ENCODE measurements at places on chromosomes 16 and 17.

DNA sequence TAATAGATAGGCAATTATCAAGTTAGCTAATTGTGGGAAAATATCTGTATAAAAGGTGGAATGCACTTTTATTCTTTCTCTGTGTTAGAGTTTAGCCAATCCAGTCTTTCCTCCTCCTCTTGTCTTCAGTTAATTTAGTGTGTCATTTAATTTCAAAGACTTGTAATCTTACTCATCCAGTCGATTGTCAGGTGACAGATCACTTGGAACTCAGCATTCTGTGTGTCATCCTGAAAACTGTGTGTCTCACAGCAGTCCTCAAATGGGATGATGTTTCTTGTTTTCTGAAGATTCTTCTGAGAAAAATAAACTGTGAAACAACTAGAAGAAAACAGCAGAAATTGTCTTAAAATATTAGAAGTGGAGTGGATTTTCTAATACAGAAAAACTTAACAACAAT is 290 bp upstream of the KRTAP4-1 start:
- DNase-seq = no peak

GRCh38 chr17:33019161-33019890 is 27.7 kb downstream of the SPACA3 start:
- DNase-seq = no peak

DNA sequence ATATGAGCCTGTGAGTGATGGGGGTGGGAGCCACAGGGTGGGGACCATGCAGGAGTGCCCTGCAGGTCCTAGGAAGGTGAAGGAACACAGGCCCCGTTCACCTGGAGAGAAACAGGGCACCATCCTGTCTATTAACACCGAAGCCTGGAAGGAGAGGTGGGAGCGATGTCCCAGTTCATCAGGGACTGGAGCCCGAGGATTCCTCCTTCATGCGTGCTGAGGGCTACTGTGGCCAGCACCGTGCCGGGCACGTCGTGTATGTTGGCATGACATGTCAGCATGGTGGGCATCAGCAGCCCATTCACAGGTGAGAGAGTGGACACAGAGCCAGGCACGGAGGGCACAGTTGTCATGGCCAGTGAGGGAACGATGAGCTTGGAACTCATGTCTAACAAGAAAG is 1.4 kb downstream of the WFIKKN2 start:
- no peak for DNase-seq

DNA sequence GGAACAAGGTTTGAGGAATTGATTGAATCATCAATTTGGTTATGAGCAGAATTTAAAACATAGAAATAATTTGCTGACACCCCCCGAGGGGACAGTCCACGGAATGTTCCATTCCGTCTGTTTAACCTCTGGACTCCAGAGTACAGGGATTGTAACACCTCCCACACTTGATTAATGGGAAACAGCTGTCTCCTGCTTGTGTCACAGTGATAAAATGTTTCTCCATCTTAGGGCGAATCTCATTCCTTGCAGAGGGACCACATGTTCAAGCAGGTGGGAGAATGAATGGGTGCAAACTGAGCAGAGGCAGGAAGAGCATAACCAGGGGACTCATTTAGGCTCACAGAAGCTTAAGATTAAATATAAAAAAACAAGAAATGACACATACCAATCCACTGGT is 249.5 kb upstream of the RBFOX1 start:
- DNase-seq = no peak

DNA sequence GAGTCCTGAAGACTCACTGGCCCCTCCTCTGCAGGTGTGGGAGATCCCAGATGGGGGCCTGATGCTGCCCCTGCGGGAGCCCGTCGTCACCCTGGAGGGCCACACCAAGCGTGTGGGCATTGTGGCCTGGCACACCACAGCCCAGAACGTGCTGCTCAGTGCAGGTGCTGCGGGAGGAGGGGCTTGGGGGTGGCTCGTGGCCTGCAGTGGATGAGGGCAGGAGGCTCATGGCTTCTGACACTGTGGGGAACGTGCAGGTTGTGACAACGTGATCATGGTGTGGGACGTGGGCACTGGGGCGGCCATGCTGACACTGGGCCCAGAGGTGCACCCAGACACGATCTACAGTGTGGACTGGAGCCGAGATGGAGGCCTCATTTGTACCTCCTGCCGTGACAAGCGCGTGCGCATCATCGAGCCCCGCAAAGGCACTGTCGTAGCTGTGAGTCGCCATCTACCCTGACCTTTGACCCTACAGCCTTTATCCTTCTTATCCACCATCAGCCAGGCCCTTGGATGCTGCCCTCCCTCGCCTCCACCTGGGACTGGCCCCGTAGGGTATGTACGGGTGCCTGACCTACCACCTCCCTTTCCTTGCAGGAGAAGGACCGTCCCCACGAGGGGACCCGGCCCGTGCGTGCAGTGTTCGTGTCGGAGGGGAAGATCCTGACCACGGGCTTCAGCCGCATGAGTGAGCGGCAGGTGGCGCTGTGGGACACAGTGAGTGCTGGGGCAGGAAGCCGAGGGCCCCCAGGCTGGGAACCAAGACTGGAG is 3.6 kb downstream of the CORO1A start:
- DNase-seq = peak; percentile 17

GRCh38 chr17:8894673-8895578 is 27.5 kb upstream of the PIK3R6 start:
- DNase-seq = peak; percentile 60

GRCh38 chr16:88202207-88202745 is 180.5 kb upstream of the ZNF469 start:
- no peak for DNase-seq

DNA sequence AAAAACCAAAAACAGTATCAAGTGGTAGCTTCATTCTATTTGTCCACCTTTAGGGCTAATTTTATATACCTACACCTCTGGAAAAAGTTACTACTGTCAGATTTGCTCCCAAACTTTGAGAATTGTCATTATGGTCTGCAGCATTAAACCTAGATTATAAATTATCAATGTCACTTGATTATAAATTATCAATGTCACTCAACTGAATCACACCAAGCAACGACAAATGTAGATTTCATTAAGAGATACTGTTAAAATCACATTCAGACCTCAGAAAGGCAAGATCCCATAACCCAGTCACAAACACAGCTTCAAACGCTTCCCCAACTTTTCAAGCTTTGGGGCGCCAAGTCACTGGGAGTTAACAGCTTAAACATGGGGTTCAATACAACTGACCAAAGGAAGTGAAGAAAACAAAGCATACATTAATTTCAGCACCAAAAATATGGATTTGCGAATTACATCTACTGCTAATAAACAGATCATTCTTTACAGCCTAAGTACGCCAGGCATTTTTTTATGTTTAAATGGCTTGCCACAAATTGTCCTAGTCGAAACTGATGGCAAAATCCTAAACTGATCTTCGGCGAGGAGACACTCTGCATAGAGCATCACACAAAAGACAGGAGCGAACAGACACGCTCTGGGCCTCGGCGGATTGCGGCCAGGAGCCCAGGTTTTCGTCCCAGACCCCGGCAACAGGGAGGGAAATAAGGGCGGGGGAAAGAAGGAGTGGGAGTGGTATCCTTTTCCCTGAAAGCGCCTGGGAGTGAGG is 981 bp downstream of the GLG1 start:
- no peak for DNase-seq

DNA sequence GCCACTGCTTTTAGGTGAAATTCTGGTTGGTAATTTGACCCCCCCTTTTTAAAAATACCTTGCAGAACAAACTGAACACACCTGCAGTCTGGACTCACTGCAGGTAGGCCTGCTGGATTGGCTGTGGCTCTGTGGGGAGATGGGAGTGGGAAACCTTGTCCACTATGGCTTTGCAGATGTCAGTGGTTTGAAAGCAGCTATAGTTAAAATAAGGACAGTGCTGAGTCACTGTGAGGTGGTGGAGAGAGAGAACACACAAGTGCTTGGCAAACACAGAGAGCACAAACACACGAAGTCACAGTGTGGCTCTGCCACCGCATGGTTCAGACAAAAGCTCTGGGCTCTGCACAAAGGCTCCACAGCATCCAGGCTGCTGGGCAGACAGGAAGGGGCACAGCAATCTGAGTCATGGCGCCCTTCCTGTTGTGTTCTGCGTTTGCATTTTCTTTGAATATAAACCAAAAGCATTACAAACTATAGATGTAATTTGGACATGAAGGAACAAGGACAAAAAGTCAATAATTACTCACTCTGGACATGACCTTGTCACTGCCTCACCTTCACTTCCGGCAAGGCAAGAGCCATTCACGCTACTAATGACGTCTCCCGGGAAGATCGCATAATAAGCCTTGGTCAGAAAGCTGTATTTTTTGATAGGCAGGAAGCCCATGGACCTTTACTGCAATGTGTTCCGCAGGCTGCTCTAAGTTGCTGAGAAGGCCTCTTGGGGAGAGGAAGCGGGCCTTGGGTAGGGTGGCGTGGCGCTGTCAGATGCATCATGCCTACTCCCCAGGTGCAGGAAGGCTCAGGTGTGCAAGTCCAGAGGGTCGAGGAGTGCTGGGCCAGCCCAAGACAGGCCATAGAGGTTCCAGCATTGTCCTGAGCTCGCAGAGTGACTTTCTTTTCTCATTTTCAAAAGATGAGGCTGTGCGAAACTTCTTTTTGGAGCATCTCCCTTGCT is 60.1 kb upstream of the MED9 start:
- peak; percentile 100 for DNase-seq

- DNase-seq = peak; percentile 48
Observed at GRCh38 chr17:74873874-74874614, 1.2 kb upstream of the FDXR start.

- DNase-seq = peak; percentile 37
Observed at GRCh38 chr17:80970044-80970761, 21.4 kb upstream of the CHMP6 start.

DNA sequence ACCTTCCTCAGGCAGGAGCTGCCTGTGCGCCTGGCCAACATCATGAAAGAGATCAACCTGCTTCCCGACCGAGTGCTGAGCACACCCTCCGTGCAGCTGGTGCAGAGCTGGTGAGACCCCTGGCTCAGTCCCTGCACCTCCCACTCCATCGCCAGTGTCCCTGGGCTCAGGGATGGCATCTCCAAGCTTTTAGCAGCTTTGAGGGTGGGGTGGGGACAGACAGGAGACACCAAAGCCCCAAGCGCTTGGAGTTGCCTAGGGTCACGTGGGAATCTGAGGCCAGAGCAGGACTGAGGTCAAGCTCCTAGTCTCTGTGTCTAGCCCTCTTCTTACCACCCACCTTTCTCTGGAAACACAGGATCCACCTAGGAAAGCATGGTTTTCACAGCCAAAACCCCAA is 2.3 kb downstream of the PDK2 start:
- DNase-seq = no peak

DNA sequence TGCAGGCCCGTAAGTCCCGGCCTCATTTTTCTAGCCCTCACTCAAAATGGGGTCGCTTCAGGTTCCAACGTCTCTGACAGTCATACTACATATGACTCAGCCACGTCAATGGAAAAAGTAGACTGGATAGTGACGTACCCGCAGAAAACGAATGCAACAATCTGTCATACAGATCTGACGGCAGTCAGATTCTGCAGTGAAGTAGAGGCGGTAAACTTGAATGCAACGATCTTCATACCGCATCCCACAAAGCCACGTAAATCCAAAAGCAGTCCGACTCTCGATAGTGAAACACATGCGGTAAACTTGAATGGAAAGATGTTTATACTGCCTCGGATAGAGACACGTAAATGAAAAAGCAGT is 38.4 kb upstream of the ARL4D start:
- DNase-seq = peak; percentile 92

DNA sequence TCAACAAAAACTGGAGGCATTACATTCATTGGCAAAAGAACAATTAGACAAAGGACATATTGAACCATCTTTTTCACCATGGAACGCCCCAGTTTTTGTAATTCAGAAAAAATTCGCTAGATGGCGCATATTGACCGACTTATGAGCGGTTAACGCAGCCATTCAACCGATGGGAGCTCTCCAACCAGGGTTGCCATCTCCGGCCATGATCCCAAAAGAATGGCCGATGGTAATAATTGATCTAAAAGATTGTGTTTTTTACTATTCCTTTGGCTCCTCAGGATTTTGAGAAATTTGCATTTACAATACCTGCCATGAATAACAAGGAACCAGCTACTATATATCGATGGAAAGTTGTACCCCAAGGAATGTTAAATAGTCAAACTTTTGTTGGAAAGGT is 21.4 kb downstream of the ALOX15B start:
- DNase-seq = peak; percentile 84

DNA sequence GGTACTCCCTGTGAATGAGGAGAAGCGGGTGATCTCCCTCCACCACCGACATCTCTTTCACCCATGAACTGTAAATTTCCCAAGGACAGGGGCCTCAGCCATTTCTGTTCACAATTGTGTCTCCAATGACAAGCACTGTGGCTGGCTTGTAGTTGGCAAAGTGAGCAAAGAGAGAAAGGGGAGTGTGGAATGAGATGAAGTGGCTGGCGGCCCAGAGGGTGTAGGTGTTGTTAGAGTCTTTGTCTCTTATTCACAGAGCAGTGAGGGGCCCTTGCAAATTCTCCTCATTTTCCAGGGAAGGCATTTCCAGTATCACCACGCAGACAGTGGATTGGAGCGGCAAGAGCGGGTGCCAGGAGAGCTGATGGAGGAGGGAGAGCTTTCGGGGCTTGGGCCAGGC is 411.7 kb upstream of the EEF2KMT start:
- no peak for DNase-seq

DNA sequence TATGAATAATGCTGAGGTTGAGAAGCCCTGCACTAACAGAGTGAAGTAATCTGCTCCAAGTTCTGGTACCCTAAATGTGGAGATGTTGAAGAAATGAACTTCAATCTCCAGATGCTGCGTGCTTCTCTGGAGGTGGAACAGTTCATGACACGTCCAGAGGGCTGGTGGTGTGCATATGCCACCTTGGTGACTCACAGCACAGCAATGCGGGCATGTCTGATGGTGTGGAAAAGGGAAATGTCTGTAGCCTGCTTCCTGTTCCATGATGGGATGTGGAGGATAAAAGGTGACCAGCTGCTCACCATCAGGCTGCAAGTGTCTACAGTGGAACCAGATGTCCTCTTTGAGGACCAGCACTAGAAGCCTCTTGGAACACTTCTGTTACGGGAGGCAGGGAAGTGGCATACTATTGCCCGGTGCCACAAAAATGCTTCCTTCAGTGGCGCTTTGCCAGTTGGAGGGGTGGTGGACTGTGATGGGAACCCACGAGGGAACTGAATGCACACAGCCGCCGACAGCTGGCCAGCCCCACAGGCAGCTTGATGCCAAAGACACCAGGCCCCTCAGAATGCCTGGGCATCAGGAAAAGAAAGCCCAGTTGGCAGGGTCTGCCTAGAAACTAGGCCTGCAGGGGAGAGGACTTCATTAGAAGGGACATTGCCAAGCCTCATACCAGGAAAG is 19.9 kb downstream of the SNX11 start:
- DNase-seq = no peak

GRCh38 chr16:28891964-28892890 is 13.9 kb downstream of the ATP2A1 start:
- DNase-seq = no peak

GRCh38 chr16:31194898-31195297 is 7.7 kb downstream of the PYCARD start:
- no peak for DNase-seq

GRCh38 chr17:40374821-40375498 is 10.4 kb upstream of the GJD3 start:
- DNase-seq = no peak

Data from SHP77 (cell line).